B cell (primary cell): ENCODE measurements at places on chromosomes 7 and 10. TPM values are rescaled to one million over a fixed set of nuclear protein-coding genes. Genes with fewer than 3 reads are reported as not detected.

C10orf53 gene
- not detected in 2 replicates for total RNA-seq

CAMK1D gene
- 69.7 and 77.3 TPM in 2 replicates for total RNA-seq

DNA sequence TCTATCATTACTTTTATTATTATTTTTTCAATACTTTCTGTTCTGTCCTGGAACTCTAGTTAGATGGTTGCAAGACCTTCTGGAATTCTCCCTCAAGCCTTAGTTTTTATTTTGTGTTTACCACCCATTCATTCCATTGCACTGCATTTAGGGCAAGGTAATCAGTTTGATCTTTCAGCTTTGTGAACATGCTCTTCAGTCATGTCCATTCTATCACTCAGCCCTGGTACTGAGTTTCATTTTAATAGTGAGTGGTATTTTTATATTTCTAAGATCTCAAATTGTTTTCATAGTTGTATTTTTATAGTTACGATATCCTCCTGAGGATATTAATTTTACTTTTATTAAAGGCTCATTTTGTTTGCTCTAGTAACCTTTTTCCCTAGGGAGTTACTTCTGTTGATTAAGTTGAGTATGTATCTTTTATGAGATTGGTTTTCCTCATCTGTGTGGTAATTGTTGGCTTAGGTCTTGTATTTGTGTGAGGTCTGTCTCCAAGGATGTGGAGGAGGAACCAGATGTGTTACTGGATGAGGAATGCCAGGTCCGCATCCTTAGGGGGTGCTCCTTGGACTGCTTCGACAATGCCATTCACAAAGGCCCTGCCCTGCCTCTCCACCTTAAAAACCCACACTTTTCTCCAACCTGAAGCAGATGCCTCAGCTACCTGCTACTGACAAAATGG is 46.7 kb upstream of the RAB18 start:
- DNase-seq = no peak

DNA sequence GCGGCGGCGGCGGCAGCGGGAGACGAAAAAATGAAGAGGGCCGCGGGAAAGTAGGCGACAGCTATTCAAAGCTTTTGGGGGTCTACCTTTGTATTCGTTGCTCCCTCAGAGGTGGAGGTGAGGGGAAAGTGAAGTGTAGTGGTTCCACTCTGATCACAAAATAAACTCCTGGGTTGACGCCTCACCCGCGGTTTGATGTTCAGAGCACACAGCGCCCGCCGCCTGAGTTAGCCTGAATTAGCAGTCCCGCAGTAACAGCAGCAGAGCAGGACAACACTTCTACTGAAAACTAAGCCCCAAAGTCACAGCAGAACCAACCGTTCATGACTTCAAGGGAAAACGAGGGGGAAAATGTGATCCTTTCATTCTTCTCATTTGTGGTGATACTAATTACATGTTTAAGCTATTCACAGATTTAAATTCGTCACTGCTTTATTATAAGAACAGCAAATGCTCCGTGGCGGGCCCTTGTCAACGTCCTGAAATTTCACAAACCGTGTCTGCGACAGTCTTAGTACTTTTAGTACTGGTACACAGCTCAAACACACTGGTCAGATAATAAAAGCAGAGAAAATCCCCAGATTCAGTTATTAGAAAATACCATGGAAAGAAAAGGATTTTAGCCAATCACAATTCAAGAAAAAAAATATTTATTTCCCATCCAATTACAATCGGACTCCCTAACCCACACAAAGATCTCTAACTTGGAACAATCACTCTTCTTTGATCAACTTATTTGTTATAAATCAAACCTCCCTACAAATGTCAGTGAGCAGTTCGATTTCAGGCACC is 563 bp upstream of the JMJD1C start:
- DNase-seq = no peak

DNA sequence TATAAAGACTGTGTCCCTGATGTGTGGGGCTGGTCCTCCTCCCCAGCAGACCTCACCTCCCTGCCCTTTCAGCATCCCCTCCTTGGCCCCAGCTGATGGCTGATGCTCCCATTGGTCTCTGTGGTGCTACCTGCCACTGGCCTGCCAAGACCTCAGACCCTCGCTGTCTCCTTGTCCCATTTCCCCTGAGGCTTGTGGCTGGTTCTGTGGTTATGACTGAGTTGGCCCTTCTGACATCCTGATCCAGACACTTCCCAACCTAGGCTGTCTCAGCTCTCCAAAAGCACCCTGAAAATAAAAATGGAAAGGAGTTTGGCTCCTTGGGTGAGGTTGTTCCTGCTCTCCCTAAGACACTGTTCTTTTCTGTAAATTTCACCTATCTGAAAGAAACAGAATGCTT is 214.2 kb downstream of the RPS24 start:
- no peak for DNase-seq
